Immature natural killer cell (primary cell): ENCODE measurements at places on chromosomes 1 and 21.

GRCh38 chr1:246591047-246591446 is 24.8 kb downstream of the CNST start:
- no peak for DNase-seq

DNA sequence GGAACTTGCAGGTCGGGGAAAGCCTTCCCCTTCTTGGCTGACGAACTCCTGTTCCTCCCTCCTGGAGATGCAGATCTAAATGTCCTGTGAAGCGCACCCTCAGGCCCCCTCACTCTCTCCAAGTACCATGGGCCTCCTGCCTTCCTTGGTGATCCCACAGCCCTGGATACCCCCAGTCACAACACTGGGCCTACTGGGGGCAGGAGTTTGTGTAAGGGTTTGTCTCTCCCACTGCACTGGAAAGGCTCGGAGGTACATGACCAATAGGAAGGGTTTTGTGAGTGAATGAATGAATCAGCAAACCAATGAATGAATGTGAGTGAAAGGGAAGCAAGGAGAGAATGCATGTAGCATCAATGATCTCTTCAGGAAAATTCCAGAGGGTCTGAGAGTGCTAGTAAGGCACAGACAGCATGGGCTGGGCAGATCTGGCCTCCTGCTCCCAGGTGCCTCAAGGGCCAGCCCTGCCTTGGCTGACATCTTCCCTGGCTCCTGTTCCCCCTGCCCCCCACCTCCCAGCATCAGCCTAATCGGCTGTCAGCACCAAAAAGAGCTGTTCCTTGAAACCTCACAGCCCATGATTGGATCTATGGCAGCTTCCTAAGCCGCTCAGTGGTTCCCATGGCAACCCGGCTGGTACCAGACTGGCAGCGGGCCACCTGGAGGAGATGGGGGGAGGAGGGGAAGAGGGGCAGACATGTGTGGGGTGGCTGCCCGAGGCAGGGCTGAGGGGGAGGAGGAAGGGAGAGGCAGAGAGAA is 95.8 kb downstream of the VWA5B1 start:
- DNase-seq, result no peak

- peak; percentile 85 for DNase-seq
Measured at GRCh38 chr1:234866007-234866866, 256.3 kb upstream of the IRF2BP2 start.

- DNase-seq, result no peak
Measured at GRCh38 chr21:40270047-40270446, 402.8 kb downstream of the PCP4 start.

- no peak for DNase-seq
Measured at GRCh38 chr1:182877842-182878241, 38.7 kb downstream of the DHX9 start.

- no peak for DNase-seq
Measured at GRCh38 chr21:43803558-43804300, 14.4 kb downstream of the RRP1 start.

DNA sequence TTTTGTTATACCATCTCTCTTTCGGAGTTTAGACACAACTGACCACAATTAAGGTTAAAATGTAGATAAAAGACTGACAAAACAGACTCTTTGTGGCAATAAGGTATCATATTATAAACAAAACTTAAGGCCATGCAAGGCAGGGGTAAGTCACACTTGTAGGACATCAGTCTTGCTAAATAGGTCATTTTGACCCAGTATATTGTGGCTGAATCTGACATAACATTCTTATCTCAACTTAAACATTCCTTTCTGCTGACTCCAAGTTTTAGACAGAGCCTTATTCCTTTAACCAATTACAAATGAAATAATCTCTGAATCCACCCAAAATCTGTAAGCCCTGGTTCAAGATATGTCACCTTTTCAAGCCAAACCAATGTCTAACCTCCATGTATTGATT is 733.4 kb upstream of the B3GALT2 start:
- DNase-seq, result no peak

DNA sequence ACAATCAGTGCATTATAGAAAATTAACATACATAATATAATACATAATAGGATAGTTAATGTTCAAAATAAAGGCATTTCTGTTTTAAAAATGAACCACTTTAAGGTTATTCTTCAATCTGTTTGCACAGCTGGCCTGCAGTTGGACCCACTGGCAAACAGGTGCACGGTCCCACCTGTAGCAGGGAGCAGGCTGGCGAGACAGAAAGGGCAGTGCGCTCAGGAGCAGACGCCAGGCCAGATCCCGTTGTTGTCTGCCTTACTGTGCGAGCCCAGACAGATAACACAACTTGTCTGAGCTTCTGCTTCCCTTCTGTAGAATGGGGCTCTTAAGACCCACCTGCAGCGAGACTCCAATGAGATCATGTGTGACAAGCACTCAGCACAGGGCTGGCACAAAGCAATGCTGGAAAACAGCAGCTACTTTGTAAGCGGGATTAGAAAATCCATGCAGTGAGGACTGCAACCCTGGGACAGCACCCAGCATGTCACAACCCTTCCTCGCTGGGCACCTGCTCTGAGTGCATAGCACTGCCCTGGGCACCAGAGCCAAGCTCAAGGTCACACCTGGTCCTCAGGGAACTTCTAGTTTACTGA is 33.5 kb downstream of the VPS26C start:
- no peak for DNase-seq

- DNase-seq, result no peak
Measured at GRCh38 chr1:63967901-63968300, 194.1 kb downstream of the ROR1 start.

GRCh38 chr1:48906164-48906563 is 129.5 kb upstream of the BEND5 start:
- DNase-seq, result no peak

GRCh38 chr1:65458730-65459396 is 38.4 kb downstream of the LEPR start:
- DNase-seq, result no peak

DNA sequence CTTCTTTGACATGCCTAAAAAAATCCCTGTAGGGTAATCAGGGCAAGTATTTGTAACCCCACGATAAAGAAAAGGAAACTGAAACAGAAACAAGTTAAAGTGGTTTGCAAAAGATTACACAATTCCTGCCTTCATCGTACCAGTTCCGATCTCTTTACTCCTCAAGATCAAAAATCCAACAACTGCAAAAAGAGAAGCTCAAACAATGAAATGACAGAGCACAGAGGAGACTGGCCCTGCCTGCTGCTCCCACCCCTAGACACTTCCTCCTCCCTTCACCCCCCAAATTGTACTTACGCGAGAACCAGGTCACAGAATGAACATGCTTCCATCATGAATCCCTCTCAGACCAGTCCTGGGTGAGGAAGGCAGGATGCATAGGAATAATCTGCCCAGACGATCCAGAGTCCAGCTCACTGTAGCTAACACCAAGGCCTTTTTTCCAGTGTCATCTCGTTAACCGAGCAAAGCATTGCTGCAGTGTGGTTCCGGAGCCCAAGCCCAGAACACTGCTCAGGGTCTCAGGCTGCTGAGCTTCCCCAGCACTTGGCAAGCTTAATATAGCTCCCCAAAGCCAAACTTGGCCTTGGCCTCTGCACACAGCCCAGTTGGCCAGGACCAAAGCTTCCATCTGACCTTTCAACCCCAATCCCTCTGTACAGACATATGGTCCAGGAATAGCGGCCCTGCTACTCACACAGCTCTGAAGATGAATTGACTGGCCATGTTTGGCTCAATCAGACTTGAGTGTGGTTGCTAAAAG is 20.3 kb downstream of the RXRG start:
- peak; percentile 20 for DNase-seq

DNA sequence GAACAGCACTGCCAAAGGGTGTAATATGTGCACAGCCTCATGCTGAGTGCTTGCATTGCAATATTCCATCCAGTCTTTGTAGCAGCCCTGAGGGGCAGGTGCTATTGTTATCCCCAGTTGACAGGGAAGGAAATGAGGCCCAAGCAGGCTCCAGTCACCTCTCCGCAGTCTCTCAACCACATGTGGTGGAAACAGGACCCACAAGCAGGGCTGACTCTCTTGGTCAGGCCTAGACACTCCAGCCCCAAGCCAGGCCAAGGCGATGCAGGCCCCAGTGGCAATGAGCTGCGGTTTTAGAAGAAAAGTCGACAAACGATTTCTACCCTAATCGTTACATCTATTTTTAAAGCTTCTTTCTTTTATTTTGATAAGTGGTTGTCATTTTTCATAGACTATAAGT is 52.6 kb upstream of the GADD45A start:
- no peak for DNase-seq
